Stomach (tissue), 19 donors: ENCODE measurements at places on chromosomes 1 and 21. TPM values are rescaled to one million over a fixed set of nuclear protein-coding genes. Genes with fewer than 3 reads are reported as not detected.

The DIO1 gene
- total RNA-seq, result not detected

The FOXO6 gene
- 1.1 TPM for total RNA-seq

The PTPN22 gene
- 1.7 TPM for total RNA-seq

DNA sequence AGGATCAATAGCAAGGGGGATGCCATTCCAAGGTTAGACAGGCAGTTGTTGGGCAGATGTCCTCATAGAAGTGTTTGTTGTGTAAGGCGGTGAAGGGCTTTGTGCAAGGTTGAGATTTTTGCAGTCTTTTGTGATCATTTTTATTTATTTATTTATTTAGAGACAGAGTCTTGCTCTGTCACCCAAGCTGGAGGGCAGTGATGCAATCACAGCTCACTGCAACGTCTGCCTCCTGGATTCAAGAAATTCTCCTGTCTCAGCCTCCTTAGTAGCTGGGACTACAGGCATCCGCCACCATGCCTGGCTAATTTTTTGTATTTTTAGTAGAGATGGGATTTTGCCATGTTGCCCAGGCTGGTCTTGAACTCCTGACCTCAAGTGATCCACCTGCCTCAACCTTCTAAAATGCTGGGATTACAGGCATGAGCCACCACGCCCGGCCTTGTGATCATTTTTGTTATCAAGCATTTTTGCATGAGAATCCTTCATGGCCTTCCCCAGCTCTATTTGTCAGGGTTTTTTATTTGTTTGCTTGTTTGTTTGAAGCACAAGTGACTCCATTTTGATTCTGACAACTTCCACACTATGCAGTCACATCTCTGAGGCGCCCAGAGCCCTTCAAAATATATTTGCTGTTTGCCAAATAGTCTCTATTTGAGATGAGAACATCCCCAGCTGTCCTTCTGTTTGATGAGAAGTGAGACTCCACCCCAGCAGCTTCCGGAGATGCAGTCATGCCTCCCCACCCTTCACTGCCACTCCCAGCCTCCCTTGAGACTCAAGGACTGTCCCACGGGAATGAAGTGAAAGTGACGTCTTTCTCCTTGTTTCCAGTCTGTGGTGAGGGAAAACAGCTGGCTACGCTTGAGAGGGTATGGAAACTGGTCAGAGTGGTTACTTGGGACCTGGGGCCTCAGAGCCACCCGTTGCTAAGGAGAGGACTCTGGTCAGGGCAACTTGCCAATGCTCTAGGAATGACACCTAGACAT is 38.0 kb downstream of the TMEM50B start:
- peaks cover 8% of the 10 kb centered on the region for H3K4me1 ChIP-seq
- DNase-seq, result no peak
- H3K4me3 ChIP-seq, result no peak overlapping the region
- H3K27me3 ChIP-seq, result no peaks in the 10 kb centered on the region
- peak overlapping the region; percentile 15 for H3K27ac ChIP-seq

DNA sequence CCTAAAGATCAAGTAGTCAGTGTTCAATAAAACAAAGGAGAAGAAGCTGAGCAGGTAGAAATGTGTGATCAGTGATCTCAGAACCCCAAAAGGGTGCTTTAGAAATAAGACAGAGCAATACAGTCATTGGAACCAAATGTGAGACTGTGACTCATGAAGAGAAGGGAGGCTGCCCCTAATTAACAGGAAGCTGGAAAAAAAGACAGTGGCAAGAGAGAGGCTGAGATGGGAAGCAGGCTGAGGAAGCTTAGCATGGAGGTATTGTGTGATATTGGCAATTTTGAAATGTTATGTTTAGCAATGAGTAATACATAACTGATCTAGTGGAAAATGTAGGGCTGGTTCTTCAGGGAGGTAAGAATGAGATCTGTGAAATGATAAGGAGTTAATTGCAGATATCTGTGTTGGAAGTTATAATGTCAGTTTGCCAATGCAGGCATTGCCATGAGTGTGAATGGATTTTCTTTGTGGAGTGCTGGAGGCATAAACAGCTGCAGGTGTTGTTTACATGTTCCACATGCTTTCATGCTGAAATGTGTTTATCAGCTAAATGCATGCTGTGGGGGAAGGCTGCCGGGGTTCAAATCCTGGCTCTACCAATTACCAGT is 90.6 kb upstream of the CACNA1E start:
- no peaks in the 10 kb centered on the region for H3K4me1 ChIP-seq
- no peaks in the 10 kb centered on the region for H3K27me3 ChIP-seq
- H3K27ac ChIP-seq, result no peak overlapping the region
- no peak for DNase-seq
- no peak overlapping the region for H3K4me3 ChIP-seq
- no peaks in the 10 kb centered on the region for H3K36me3 ChIP-seq

GRCh38 chr1:1376551-1377226 is 1.7 kb upstream of the AURKAIP1 start:
- no peak for DNase-seq
- H3K4me1 ChIP-seq, result peaks cover 41% of the 10 kb centered on the region
- H3K36me3 ChIP-seq, result peaks cover 31% of the 10 kb centered on the region
- H3K27ac ChIP-seq, result peak overlapping the region; percentile 2

DNA sequence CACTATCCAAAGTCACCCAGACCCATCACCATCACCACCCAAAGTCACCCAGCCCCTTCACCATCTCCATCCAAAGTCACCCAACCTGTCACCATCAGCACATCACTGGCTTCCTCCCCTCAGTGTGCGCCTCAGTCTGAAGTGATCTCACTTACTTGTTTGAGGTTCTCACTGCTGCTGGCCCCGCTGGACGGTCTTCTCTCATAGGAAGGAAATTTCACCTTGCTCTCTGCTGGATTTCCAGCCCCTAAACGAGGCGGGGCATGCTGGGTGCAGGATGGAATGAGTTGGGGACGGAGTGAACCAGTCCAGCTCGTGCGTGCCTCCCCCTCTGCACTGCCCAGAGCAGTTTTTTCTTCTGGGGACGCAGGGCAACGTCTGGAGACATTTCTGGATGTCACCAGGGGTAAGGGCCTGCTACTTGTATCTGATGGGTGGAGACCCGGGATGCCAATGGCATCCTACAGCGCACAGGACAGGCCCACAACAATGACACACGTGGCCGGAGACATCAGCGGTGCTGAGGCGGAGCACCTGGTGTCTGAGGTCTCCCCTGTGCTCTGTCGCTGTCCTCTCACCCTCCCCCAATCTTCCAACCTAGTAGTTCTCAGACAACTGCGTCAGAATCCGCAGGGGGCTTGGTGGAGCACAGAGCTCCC is 38.6 kb downstream of the PDE9A start:
- no peak for DNase-seq
- no peak overlapping the region for H3K4me3 ChIP-seq
- peaks cover 15% of the 10 kb centered on the region for H3K36me3 ChIP-seq
- no peaks in the 10 kb centered on the region for H3K27me3 ChIP-seq

- H3K36me3 ChIP-seq, result no peaks in the 10 kb centered on the region
- no peaks in the 10 kb centered on the region for H3K4me1 ChIP-seq
- H3K27ac ChIP-seq, result peak overlapping the region; percentile 77
- H3K4me3 ChIP-seq, result peak overlapping the region; percentile 39
- H3K27me3 ChIP-seq, result no peaks in the 10 kb centered on the region
- no peak for DNase-seq
Observed at GRCh38 chr1:110873856-110874255, 908 bp downstream of the CD53 start.

- peak; percentile 17 for DNase-seq
- no peaks in the 10 kb centered on the region for H3K27me3 ChIP-seq
- no peak overlapping the region for H3K27ac ChIP-seq
- no peaks in the 10 kb centered on the region for H3K4me1 ChIP-seq
- H3K36me3 ChIP-seq, result no peaks in the 10 kb centered on the region
Observed at GRCh38 chr1:208631092-208631491, 386.9 kb upstream of the PLXNA2 start.

- peaks cover 94% of the 10 kb centered on the region for H3K36me3 ChIP-seq
- H3K4me1 ChIP-seq, result no peaks in the 10 kb centered on the region
- no peak overlapping the region for H3K27ac ChIP-seq
Observed at GRCh38 chr1:15657021-15657420, 27.1 kb upstream of the PLEKHM2 start.

DNA sequence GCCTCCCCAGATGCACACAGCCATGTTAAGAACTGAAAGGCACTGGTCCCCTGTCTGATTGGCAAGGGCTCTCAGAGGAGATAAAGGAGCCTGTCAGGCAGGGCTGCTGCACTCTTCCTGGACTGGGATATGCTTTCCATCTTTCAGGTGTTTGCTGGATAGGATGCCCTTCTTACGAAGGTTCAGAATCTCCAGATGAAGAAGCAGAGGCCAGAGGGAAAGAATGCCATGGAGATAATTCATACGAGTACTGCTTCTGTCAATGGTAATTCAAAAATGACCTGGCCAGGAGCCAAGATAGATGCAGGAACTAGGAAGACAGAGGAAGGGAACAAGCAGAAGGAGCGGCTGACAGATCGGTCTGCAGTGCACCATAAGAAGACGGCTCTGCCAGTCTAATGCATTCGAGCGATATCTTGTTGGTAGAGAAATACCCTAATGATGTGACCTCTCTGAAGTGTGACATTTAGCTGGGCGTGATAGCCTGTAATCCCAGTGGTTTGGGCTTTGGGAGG is 16.6 kb upstream of the ATP2B4 start:
- H3K4me1 ChIP-seq, result peaks cover 36% of the 10 kb centered on the region
- no peaks in the 10 kb centered on the region for H3K36me3 ChIP-seq
- no peak overlapping the region for H3K4me3 ChIP-seq
- no peaks in the 10 kb centered on the region for H3K27me3 ChIP-seq
- H3K27ac ChIP-seq, result no peak overlapping the region

GRCh38 chr1:12446593-12446992 is 171.4 kb downstream of the DHRS3 start:
- no peak for DNase-seq
- peaks cover 53% of the 10 kb centered on the region for H3K4me1 ChIP-seq
- H3K27me3 ChIP-seq, result no peaks in the 10 kb centered on the region
- no peak overlapping the region for H3K4me3 ChIP-seq

GRCh38 chr21:41835711-41836154 is 43.4 kb downstream of the PRDM15 start:
- H3K36me3 ChIP-seq, result peaks cover 84% of the 10 kb centered on the region
- no peak overlapping the region for H3K27ac ChIP-seq
- H3K4me1 ChIP-seq, result no peaks in the 10 kb centered on the region
- no peak overlapping the region for H3K4me3 ChIP-seq

DNA sequence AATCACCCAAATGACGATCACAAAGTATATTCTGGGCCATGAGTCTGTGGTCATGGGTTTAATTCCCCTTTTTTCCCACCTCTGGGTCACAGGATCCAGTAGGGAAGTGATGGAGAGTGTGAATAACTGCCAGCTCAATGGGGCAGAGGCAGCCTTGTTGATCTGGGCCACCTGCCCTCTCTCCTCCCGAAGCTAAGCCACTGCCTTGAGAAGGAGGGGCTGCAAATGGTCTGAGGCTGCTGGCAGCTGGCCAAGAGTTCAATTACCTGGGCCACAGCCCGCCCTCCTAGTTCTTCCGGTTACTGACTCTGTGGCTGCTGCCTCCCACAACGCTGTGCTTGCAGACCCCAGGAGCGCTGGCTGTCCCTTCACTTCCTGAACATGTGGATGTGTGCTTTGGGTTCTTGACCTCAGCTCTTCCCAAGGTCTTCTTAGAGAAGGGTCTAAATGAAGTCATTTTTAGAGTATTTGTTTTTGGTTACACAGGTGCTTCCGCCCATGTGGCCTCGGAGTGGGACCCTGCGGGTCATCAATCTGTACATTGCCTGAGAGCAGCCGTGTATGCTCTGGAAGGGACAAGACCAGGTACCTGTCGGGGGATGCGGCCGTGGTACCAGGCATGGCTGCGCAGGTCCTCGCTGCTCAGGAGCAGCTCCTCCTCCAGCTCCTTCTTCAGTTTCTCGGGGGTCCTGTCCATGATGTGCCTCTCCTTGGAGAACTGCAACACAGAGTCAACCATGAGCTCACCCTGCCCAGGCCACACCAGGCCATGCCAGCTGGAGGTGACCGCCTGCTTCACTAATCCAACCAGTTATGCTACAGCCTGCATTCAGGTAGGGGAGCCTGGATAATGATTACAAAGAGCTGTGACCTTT is 89.7 kb downstream of the BCAR3 start:
- peak overlapping the region; percentile 84 for H3K27ac ChIP-seq
- H3K36me3 ChIP-seq, result peaks cover 44% of the 10 kb centered on the region

GRCh38 chr1:9009438-9010370 is 16.5 kb downstream of the SLC2A7 start:
- H3K27me3 ChIP-seq, result no peaks in the 10 kb centered on the region
- H3K36me3 ChIP-seq, result no peaks in the 10 kb centered on the region
- no peak overlapping the region for H3K27ac ChIP-seq
- peaks cover 7% of the 10 kb centered on the region for H3K4me1 ChIP-seq

DNA sequence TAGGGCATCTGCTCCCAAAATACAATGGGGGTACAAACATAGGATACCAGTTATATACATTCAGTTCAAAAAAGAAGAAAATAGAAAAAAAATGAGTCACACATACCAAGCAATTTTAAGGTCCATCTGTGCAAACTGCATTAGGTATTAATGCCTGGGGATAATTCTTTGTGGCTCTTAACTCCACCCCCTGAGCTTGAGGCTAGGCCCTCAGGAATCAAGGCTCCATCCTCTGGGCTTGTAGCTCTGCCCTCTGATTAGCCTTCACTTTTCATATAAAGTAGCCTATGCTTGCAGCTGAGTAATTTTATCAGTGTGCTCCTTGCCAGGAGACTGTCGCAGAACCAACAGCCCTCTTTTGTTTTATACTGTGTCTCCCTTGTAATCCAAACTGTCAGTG is 69.9 kb upstream of the BACE2 start:
- DNase-seq, result no peak
- no peak overlapping the region for H3K27ac ChIP-seq
- no peaks in the 10 kb centered on the region for H3K36me3 ChIP-seq

DNA sequence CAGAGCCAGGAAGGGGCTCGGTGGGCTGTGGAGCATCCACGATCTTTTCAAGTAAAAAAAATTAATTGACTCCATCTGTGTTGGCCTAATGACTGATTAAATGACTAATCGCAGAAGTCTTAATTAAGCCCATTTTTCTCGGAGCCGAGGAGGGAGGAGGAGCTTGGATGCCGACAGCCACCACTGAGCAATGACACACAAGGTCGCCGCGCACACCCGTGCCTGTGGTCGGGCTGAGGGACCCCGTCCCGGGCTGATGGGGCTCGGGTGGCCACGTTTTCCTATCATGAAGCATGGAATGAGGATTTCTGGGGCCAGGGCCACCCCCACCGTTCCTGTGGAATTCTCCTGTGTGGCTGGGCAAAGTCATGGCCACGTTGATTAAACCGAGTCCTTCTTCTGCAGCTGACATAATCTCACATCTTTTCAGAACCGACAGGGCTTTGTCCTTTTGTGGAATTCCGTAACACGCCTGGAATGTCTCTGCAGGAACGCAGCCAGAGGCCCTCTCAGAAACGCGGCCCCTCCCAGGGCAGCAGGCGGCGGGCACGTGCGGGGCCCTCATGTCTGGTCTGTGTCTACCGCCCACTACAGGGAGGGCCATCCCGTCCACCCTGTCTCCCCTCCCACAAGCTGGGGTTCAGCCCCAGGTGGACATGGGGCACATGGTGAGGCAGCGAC is 60.7 kb downstream of the MORN1 start:
- H3K27me3 ChIP-seq, result no peaks in the 10 kb centered on the region
- peak overlapping the region; percentile 18 for H3K27ac ChIP-seq
- H3K4me3 ChIP-seq, result no peak overlapping the region
- no peaks in the 10 kb centered on the region for H3K36me3 ChIP-seq
- DNase-seq, result no peak
